ENCODE measurements at places on chromosomes 16 and 17.

DNA sequence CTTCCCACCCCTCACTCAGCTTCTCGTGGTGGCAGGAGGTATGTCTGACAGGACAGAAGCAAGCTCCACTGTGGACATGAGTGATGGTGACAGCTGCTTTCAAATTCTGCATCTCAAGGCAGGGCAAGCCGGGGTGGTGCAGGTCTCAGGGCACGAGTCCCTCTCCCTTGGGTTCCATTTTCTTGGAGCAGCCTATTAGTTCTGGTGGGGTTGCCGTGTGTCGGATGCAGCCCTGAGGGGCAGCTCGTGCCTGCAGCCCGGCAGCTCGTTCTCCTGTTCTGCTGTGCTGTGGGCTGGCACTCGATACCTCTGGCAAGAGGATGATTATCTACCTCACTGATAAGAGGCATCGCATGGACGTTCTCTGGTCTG is 16.5 kb upstream of the CLEC18C start:
- DNase-seq, result no peak

- no peak for DNase-seq
These were observed 158.1 kb downstream of the VPS53 start for GRCh38 chr17:556431-556995.

GRCh38 chr16:73743665-73744496 is 552.7 kb upstream of the PSMD7 start:
- DNase-seq, result peak; percentile 0

GRCh38 chr16:84785843-84786581 is 33.8 kb upstream of the CRISPLD2 start:
- no peak for DNase-seq

DNA sequence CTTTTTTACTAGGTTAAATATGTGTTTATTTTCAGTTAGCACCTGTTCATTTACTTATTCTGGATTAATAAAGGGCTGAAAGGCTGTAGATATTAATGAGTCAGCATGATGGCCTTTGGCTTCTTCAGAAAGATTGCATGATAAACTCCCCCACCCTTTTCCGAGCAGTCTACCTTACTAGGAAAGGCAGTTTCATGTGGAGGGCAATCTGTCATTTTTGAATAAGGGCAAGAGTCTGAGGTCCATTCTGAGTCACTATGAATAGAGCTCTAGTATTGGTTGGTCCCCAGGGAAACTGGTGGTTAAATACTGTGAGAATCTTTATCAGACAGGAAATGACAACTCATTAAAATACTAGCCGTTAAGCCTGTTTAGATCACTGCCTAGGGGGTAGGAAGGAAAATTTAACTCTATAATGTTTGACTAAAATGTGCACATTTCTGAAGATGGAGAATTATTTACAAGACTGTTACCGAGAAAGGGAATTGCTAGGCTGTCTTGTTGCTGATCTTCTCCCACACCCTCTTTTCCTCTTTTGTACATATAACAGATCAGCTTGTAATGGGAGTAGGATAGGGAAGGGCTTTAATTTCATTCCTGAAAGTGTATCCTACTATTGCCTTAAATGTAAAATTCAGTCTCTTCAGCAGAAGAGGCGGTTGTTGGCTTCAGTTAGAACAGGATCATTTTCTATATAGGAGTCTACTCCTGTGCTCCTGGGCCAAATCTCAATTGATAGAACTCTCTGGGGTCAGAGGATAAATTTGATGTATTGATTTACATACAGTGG is 63.3 kb downstream of the TUBD1 start:
- peak; percentile 96 for DNase-seq

DNA sequence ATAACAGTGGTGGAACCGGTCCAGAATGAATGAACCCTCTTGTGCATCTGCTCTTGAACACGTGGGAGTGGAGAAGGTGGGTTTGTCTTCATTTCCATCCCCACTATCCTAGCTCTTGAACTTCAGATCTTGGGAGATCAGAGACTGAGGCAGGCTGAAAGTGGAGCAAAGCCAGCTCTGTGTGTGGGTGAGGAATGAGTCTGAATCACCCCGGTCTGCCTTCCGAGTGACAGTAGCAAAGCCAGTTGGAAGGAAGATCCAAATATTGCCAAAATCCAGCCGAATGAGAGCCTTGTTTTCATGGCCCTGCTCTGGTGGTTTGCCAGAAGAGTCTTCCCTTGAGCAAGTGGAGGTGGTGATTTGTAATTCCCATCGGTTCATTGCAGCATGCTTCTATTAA is 29.0 kb upstream of the ASIC2 start:
- no peak for DNase-seq

- DNase-seq, result no peak
These were observed 560 bp upstream of the RUSF1 start for GRCh38 chr16:31508706-31509195.

DNA sequence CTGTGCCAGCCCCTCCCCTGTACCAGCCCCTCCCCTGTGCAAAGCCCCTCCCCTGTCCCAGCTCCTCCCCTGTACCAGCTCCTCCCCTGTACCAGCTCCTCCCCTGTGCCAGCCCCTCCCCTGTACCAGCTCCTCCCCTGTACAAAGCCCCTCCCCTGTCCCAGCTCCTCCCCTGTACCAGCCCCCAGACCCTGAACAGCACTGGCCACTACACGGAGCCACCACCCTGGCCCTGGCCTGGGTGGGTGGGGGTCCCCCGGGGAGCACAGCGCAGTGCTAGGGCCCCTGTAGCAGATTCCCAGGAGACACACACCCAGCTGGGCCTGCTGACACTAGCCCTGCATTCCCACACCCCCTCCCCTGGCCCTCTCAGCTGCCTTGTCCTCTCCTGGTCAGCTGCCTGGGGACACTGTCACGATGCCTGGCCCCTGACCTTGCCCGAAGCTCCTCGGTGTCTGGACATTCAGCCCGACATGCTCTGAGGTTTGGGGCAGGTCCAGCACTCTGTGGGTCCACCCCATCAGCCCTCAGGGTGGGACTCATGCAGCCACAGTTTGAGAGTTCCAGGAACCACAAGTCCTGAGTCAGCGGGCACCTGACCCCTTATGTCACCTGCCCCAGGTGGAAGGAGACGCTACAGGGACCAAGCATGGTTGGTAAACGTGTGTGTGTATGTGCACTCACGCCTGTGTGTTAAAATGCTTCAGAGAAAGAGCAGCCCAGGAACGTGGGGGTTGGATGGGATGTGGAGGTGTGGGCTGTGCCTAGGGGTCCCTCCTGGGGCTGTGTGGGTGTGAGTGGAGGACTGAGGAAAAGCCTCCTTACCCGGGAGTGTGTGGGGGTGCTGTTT is 114.2 kb downstream of the METRNL start:
- DNase-seq, result no peak

GRCh38 chr16:89315791-89316581 is 98.5 kb downstream of the ZNF778 start:
- DNase-seq, result peak; percentile 69

DNA sequence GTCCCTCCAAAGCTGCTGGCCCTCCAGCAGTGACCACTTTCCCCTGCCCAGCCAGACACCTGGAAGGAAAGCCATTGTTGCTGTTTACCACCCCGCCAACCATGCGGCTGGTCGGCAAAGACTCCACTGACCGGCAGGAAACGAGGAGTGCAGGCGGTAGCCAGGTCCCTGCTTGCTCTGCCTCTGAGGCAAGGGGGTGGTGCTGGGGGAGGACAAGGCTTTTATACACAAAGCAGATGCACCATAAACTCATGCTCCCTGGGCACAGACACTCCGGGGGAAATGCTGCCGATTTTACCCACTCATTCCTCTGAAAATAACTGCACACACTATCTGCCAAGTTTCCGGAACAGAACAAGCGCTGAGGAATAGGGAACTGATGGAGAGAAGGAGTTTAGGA is 62.8 kb upstream of the GRIN2A start:
- no peak for DNase-seq

DNA sequence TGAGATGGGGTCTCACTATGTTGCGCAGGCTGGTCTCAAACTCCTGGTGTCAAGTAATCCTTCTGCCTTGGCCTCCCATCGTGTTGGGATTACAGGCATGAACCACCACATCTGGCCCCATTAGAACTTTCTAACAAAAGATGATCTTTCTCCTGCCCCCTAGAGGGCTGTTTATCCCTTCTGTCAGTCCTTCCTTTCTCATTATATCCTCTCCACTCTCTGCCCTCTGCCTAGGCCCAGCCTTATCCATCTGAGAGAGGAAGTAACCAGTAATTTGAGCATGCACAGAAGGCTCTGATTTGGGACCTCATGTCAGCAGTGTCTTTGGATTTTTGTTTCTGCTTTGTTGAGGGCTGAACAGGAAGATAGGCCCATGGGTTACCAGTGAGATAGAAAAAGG is 4.4 kb upstream of the DHX40 start:
- peak; percentile 93 for DNase-seq

DNA sequence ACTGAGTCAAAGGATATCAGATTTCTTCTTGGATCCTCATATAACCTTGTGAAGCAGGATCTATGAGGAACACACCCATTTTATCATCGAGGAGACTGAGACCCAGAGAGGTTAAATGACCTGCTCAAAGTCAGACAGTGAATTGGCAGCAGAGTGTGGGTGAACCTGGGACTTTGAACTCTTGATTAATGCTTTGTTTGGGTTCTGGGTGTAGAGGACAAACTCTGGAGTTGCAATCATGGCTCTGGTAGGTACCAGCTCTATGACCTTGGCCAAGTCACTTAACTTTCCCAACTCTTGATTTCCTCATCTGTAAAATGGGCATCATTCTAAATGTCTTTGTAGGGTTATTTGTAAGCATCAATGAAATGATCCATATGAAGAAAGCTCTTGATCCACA is 166.4 kb downstream of the HAPSTR1 start:
- no peak for DNase-seq

DNA sequence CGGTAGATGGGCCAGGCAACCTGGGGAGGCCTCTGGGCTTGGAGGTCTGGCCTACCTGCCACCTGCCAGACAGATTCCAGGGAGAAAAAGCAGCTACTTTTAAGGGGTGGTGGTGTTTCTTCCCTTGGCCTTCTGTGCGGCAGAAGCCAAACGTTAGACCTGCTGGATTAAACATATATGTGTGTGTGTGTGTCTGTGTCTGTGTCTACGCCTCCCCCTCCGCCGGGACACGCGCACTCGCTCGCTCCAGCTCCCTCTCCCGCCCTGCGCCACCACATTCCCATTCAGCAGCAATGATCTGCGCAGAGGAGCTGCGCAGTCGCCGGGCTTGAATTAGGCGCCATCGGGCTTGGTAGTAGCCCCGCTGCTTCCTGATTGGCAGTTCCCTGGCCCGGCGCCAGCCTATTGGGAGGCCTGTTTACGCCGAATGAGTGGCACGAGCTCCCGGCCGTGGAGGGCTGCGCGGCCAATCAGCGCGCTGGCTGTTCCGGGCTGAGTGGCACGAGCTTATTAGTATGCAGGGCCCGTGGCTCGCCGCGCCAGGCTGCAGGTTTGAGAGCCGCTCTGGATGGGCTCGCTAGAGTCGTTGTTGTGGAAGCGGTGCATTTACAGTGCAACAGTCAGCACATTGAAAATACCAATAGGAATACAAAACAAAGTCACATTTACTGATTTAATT is at the start of gene BAHCC1:
Gene BAHCC1, plus strand, starts transcription at position 537 of the 679 bp plus-strand sequence. CDS start 4,283 bp downstream, outside the sequence.
- DNase-seq, result no peak

All from AML-193 (cell line).